LNCaP clone FGC (cell line): ENCODE measurements at places on chromosomes 12 and 14.
A peak's percentile ranks its signal among the peaks of the same experiment; 100 is the strongest.

GRCh38 chr14:29390081-29390832, 537.4 kb downstream of the PRKD1 start:
- DNase-seq, result no peak

DNA sequence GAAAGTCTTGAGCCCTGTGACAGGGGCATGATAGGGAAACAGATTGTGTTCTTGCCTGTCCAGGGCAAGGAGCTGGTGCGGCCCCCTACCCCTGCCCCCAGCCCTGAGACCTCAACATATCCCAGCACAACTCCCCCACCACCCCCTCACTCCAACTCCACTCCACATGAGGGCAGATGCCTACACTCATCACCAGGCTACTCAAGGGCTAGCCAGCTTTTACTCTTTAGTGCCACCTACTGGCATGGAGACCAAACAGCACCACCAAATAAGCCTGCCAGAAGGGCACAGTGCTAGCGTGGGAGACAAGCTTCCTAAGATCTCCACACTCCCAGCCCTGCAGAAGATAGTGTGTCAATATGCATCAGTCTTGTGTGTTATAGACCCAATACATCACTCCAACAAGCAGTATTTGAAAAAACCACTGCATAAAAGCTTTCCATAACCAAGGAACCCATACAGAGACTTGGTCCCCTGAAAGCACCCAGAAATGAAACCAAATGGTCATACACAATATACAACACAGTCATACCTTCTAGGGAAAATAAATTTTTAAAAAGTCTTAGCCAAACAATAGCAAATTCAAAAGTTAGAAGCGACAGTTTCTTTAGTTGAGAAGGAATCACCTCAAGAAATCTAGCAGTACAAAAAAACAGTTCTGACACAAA, 154.4 kb downstream of the KCNK10 start:
- no peak for DNase-seq

DNA sequence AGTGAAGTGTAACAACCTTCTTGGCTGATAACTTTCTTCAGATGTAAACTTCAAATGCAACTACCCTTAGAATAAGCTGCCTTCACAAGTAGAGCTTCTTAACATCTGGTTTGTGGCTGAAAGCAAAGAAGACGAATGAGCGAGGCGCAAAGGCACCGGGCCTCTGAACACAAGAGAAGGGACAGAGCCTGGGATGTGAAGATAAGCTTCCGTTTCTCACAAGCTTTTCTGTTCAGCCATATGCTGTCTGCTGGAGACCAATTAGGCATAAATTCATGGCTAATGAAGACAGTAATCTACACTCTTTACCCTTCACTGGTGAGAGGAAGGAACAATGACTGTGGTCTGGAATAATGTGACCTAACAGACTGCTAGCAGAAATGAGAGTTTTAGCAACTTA, 195.2 kb downstream of the ATXN7L3B start:
- no peak for DNase-seq

DNA sequence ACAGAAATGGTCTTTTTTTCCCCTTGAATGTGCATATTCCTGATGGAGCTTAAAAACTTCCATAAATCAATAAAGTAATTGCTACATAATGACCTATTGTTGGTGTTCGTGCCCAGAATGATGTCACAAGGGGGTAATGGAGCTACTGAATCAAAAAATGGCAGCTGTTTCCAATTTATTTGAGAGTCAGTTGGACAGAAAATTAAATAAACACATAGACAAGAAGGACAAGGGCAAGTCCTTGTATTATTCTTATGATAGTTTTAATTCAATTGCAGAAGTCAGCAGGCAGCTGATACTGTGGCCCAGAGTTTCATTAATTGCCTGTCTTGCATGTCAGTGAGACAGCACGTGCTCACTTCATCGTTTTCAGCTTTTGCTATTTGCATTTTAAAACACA, 473.5 kb downstream of the ETNK1 start:
- DNase-seq, result no peak

- DNase-seq, result no peak
Measured at GRCh38 chr12:112340230-112340629, 42.0 kb downstream of the HECTD4 start.

DNA sequence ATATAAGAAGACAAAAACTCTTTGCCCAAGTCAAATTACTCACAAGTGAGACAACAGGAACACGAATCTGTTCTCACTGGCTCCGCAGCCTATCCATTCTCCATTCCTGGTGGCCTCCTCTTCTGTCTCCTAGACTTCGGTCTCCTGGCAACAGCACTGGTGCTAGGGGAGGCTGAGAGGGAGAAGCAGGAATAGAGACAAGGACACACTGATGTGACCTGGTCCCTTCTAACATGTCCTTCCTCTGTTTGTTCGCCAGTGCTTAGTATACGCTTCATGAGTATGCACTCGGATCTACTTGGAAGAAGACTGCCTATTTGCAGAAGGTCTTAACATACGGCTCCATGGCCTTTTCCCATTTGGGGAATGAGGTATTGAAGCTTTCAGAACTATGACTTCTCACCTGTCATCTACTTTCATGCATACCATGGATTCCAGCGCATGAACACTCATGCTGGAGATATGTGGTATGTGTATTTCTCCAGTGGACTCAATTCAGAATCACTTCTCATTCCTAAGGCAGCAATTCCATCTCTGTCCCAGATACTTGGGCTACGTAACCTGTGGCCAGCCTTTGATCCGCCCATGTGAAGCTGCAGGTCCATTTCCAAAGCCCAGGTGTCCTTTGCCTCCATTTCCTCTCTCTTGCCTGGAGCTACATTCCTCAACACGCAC, 33.9 kb downstream of the BHLHE41 start:
- no peak for DNase-seq

- DNase-seq, result no peak
Measured at GRCh38 chr12:23488130-23488529, 461.3 kb downstream of the SOX5 start.

GRCh38 chr14:53613404-53614253, 343.0 kb downstream of the BMP4 start:
- DNase-seq, result peak; percentile 19

GRCh38 chr12:52442600-52443061, 8.5 kb upstream of the KRT75 start:
- DNase-seq, result no peak

GRCh38 chr12:13209436-13210235, 13.1 kb downstream of the EMP1 start:
- DNase-seq, result no peak

DNA sequence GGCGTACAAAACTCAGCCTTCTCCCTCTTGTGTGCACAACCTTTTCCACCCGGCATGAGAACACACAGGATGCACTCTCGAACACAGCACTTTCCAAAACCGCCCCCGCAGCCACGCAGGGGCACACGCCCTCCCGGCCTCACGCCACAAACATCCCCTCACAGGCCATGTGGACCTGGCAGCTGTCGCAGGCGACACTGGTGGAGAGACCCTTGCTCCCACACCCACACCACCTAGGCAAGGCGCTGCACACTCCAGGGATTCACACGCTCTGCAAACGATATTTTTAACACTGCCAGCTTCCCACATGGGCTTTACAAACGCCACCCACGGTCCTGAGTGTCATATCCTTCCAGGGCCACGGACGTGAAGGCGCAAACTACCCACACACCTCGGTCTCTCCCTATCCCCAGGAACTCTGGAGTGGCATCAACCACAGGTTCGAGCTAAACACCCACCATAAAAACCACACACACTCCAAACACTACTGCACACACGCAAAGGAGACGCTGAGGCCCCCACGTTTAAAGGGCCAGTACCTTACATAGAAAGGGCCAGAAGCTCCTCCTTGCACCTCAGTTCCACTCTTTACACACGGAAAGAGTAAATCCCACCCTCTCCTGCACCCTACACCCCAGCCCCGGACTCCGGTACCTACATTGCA, 12.4 kb upstream of the ITGB7 start:
- DNase-seq, result no peak

- DNase-seq, result peak; percentile 19
Measured at GRCh38 chr14:88166616-88167015, 156.5 kb downstream of the KCNK10 start.

DNA sequence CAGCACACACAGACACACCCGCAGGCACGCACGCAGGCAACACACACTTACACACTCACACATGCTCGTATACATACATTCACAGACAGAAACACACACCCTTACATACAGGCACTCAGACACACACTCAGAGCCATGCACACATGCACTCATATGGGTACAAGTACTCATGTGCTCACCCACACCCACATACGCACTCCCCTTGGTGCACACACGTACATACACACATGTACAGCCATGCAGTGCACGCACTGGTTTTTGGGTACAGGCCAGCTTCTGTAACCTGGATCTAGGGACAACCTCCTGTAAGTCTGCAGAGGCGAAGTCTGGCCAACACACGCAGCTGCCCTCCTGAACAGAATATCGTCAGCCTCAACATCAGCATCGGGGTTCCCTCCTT, 221.3 kb upstream of the RTL1 start:
- no peak for DNase-seq

GRCh38 chr14:104600141-104600643, 4.4 kb downstream of the TMEM179 start:
- peak; percentile 26 for DNase-seq

- DNase-seq, result no peak
Measured at GRCh38 chr14:24964048-24964447, 85.9 kb downstream of the STXBP6 start.

GRCh38 chr14:81613341-81614045, 79.8 kb upstream of the SEL1L start:
- DNase-seq, result no peak

- DNase-seq, result no peak
Measured at GRCh38 chr14:82073547-82073946, 539.9 kb upstream of the SEL1L start.

- DNase-seq, result no peak
Measured at GRCh38 chr12:51911788-51912711, 4.7 kb downstream of the ACVRL1 start.

DNA sequence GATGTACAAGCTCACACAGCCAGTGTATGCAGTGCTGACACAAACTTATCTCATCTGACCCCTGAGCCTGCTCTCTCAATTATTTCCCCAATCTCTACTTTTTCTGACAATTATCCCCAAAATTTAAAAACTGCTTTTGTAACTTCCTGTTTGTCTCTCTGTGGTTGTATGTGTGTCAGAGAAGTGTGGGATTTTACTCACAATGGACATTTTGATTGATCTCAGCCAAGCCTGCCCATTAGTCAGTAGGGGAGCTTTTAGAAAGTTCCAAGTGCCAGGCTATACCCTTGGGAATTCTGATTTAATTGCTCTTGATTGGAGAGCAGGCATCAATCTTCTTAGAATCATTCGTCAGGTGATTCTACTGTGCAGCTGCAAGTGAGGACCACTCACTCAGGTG, 64.9 kb upstream of the LMNTD1 start:
- no peak for DNase-seq

DNA sequence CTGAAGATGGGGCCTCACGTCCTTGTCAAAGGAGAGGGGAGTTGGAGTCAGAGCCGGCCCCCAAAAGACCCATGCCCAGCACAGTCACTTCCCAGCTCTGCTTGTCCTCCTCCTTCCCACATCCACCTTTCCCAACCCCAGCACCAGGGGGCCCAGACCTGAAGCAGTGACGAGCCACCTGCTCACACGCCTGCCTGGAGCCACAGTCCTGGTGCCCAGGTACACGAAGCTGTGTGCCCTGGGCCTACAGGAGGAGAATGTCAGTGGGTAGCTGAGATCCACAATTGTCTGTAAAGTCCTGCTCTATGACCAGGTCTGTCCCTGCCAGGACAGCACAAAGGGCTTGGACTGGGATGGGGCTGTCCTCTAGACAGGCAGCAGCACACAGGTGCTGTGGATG, 126.8 kb upstream of the PZP start:
- no peak for DNase-seq

DNA sequence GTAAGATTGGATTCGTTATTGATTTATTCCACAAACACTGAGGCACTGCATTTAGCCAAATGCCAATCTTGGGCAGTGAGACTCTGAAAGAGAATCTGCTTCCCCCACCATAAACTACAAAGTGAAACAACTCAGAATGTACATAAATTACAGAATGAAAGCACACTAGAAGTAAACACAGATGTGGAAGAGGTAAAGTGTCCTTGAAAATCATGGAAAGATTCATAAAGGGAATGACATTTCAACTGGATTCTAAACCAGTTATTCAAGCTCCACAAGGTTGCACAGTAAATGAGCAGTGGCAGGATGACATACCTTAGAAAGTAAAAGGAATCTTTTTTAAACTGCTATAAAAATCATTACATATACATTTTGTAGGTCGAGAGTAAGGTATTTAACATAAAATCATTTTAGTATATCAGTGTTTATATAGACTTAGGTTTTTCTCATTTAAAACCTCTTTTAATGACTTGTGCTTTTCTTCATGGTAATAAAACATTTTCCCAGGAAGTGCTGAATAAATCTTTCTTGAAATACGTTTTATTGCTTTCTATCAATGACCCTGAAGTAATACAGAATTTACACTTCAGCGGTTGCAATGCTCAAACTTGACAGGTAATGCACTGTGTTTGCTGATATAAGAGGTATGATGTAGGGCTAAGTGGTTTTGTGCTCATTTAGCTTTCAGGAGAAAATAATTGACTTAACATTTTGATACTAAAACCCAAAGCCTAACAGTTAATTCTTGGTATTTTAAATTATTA, 270.6 kb downstream of the NAV3 start:
- DNase-seq, result peak; percentile 63

DNA sequence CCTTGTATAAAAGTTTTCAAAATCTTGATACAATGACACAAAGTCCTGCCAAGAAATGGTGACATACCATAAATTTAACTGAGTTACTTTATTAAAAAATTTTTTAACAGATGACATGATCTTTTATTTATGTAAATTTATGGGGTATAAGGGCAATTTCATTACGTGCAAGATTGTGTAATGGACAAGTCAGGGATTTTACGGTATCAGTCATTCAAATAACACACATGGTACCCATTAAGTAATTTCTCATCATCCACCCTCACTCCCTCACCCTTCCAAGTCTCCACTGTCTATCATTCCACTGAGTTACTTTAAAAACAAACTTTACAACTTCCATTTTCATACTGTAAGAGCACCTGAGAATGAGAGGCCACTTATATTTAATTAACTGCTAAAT, 37.4 kb downstream of the SPTLC2 start:
- DNase-seq, result no peak

DNA sequence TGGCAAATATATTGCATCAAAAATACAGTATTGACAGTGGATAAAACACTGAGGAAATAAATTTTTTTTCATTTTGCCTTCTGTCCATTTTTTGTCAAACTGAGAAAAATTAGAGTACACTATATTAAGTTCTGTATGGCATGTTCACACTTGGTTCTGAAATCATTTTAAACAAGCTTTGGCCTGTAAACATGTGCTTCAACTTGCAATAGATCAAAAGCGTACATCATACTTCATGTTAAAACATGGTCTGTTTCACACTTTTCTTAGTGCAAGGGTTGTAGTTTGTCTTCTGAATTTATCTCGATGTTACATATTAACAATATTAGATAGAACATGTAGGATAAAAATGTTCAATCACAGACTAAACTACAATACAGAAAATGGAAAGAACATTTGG, 208.0 kb downstream of the PCNX1 start:
- DNase-seq, result no peak

- no peak for DNase-seq
Measured at GRCh38 chr12:110591451-110592051, 8.4 kb upstream of the PPTC7 start.

GRCh38 chr12:15546102-15546701, 223.9 kb downstream of the PTPRO start:
- no peak for DNase-seq

GRCh38 chr12:56521209-56521589, 421 bp upstream of the RBMS2 start:
- DNase-seq, result no peak
